AML-193 (cell line): ENCODE measurements at places on chromosomes 6 and 20.

- no peak for DNase-seq
These were observed 190.3 kb downstream of the RNF144B start for GRCh38 chr6:18577491-18577890.

- DNase-seq = no peak
These were observed 73.1 kb downstream of the AGPAT4 start for GRCh38 chr6:161200610-161201370.

DNA sequence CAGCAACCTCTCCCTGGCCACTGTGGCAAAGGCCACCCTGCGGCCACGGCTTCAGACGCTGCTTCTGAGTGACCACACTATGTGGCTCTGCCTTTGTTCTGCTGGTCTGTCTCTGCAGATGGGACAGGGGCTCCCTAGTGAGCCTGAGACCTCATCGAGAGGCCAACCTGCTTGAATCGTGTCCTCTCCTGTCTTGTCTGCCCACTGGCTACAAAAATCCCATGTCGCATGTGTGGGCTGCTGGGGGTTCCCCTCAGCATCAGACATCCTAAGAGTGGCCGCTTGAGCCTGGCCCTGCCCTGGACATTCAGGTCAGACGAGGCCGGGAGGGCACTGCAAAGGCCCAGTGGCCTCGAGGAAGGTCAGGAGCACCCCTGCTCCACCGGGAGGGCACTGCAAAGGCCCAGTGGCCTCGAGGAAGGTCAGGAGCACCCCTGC, 222.9 kb downstream of the DLL1 start:
- DNase-seq = no peak

DNA sequence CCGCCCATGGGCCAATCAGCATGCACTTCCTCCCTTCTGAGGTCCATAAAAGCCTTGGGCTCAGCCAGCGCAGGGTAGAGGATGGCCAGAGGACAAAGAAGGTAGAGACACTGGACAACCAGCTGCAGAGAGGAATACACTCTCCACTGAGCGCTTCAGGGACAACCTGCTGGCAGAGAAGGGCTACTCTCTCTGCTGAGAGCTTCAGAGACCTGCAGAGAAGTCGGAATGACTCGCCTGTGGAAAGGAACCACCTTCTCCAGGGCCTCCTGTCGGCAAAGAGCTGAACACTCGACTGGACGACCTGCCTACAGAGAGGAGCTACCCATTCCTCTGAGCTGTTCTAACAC, 31.4 kb upstream of the SLA2 start:
- DNase-seq = no peak

DNA sequence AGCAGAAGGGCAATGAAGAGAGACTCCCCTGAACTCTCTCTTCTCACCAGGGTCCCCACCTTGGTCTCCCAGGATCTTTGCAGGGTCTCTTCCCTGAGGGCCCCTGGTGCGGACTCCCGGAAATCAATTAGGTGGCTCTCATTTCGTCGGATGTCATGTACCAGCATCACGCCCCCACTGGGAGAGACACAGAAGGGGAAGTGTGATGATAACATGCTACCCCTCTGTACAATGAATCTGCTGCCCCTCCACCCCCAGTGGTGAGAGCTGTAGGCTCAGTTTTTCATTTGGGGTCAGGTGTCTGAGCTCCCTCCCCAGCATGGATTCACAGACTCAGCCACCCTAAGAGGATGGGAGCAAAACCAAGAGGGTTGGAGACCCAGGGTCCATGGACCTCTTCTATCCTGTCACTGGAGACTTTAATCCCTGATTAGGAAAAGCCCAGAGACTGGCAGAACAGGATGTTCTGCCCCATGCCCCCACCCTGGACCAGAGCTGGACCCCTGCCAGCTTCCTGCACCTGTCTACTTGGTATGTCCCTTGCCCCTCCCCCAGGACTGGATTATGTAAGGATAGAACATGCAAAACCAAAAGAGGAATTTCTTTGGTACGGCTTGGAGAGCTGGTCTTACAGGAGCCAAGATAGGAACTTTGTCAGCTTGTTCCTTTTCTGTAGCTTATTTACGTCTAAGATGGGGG, 11.1 kb downstream of the GGT7 start:
- DNase-seq = no peak

GRCh38 chr6:152428126-152428525, 209.0 kb downstream of the SYNE1 start:
- DNase-seq = no peak

GRCh38 chr20:3804254-3804751, 8.2 kb downstream of the CDC25B start:
- no peak for DNase-seq

DNA sequence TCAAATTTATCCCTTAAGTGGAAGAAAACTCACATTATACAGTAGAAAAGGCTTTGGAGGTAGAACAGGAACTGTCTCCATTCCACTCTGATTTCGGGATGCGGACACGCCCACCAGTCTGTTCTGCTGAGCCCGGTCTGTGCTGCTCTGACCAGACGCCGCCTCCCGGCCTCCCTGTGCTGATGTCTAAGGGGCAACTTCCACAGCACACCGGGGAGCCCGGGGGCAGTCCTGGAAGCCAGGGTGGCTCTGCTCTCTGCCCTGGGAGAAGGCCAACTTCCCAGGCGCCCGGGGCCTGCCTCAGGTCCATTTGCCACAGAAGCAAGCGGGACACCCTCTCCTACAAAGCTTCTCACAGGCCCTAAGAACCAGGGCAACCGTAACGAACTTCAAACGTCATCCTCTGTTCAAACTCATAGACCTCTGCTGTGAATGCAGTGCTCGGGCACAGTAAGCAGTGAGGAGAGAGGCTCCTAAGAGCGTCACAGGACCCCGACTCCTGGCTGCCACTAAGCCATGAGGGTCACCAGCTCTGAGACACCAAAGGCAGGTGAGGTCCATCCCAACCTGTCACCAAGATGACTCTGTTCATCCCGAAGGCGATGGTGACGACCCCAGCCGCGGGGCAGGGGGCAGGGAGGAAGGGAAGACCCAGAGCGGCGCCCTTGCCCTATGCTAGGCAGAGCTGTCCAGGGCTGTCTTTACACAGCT, 5.6 kb downstream of the TAF4 start:
- DNase-seq = no peak

DNA sequence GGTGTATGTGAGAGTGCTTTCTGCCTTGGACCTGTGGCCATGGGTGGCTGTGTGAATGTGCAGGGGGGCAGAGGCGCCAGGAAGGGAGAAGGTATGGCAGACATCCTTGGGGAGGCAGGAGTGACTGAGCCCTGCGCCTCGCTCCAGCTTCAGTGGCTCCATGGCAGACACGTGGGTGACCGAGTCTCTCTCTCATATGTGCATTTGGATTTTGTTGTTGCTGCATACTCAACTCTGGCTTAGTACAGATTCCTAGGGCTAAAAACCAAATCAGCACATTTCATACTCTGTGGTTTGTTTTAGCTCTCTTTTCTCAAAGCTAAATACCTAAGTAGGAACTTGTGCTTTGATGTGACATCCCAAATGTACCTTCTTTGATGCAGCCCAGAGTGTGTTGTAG, 97.6 kb downstream of the DTD1 start:
- DNase-seq = no peak

DNA sequence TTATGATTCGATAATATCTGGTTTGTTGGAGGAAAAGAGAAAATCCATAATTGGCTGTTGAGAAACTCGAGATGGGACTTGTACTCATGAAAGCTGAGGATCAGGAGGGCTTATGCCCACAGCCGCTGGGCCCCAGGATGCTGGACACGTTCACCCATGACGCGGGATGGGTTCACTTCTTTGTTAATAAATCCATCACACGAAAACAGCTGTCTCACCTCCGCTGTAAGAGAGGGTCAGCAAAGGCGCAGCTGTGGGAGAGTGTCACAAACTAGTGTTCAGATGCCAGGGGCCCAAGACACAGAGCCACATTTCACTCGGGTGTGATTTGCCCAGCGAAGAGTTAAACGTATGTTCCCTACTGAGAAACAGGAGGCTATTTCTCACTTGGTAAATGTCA, 315.1 kb downstream of the THBS2 start:
- no peak for DNase-seq

GRCh38 chr20:25007491-25008305, 15.1 kb upstream of the APMAP start:
- no peak for DNase-seq

- no peak for DNase-seq
These were observed 210.1 kb upstream of the CCN2 start for GRCh38 chr6:132161283-132161682.

- no peak for DNase-seq
These were observed 18.5 kb downstream of the PSMG4 start for GRCh38 chr6:3277251-3277650.
